ENCODE measurements at places on chromosomes 7 and 10. TPM values are rescaled to one million over a fixed set of nuclear protein-coding genes. Genes with fewer than 3 reads are reported as not detected.

The LIPM gene
- not detected for total RNA-seq

The CYP3A7 gene
- not detected for total RNA-seq

The PRRT4 gene
- total RNA-seq = 0.05 TPM

The AKR1C2 gene
- total RNA-seq = 10.1 TPM

The H2BK1 gene
- not detected for total RNA-seq

The PRKAG2 gene
- 7.5 TPM for total RNA-seq

The SPDYE2B gene
- total RNA-seq = not detected

The ADCY1 gene
- 1.5 TPM for total RNA-seq
